Activated naive CD8-positive, alpha-beta T cell treated with anti-CD3 and anti-CD28 coated beads, Interleukin-2, amount 10 ng/mL, durations not matched to agents 7 days and 5 days (primary cell): ENCODE measurements at places on chromosomes 1 and 21. TPM values are rescaled to one million over a fixed set of nuclear protein-coding genes. Genes with fewer than 3 reads are reported as not detected.

LTN1 gene
- 27.4 TPM for total RNA-seq

STPG1 gene
- total RNA-seq: 8.6 TPM

RNASEL gene
- total RNA-seq: 11.4 TPM

TMEM79 gene
- 12.3 TPM for total RNA-seq

MMEL1 gene
- total RNA-seq: 3.0 TPM

NOS1AP gene
- total RNA-seq: not detected

ADGRB2 gene
- 0.75 TPM for total RNA-seq

GRCh38 chr1:47676311-47677054 is 238.6 kb downstream of the FOXD2 start:
- no peaks in the 10 kb centered on the region for H3K4me1 ChIP-seq
- H3K27me3 ChIP-seq: peaks cover 4% of the 10 kb centered on the region
- no peak for DNase-seq

DNA sequence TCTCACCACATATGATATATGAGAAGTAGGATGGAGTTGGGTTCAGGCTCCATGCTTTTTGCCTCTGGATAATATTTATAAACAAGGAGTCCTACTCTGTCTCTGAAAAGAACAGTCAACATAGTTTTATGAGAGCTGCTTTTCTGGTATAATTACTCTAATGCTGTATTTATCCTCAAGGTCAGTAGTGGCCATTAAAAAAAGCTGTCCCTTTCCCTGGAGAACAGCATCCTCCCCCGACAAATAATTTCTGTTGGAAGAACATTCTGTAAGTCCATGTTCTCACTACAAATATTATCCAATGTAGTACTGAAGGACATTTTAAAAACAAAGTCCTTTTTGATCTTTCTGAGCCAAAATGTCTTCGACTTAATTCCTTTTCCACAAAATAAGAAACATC is 9.0 kb upstream of the RGS5 start:
- H3K4me1 ChIP-seq: no peaks in the 10 kb centered on the region
- H3K36me3 ChIP-seq: no peaks in the 10 kb centered on the region
- H3K4me3 ChIP-seq: no peak overlapping the region

DNA sequence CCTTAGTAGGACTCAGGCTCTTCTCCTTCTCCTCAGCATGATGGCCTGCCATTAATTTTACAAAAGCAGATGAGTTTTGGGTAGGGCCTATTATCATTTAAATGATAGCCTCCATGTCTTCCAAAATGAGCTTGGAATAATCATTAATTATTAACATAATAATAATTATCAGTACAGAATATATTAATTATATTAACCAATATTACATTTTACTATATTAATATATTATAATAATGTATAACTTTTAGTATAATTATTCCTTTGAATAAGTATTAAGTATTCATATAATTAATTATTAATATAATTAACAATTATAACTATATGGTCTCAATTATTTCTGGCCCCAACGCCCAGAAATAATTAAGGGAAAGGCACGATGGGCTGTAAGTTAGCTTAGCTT is 318.6 kb upstream of the ADGRL4 start:
- H3K36me3 ChIP-seq: no peaks in the 10 kb centered on the region
- H3K4me1 ChIP-seq: no peaks in the 10 kb centered on the region
- H3K4me3 ChIP-seq: no peak overlapping the region
- H3K27ac ChIP-seq: no peak overlapping the region

DNA sequence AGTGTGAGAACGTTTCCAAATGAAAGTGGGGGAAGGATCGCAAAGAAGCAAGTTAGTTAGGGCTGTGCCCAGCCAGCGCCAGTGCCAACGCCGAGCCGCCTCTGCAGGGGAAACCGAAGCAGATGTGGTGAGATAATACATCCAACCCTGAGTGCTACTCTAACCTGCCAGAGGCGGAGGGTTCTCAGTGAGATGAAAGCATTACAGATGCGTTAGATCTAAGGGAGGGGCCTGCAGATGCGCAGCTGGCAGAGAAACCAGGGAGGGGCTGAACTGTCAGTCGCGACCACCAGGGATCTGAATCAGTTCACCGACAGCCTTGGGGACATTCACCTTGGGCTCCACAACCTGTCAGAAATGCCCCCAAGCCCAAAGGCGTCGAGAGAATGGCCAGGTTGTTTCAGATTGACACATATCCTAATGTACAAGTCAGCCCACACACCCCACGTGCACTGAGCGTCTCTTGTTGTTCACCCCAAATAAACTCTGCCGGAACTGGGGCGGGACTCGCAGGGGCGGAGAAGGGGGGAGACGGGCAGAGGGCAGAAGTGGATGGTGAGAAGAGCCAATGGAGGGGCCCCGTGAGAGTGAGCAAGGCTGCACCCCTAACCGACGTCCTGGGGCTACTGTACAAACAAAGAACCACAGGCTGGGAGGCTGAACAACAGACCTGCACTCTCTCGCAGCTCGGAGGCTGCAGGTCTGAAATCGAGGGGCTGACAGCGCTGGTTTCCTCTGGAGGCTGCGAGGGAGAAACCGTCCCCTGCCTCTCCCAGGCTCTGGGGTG is 8.7 kb upstream of the UMODL1 start:
- peak; percentile 81 for DNase-seq
- peaks cover 43% of the 10 kb centered on the region for H3K4me1 ChIP-seq
- H3K4me3 ChIP-seq: peak overlapping the region; percentile 87
- H3K27ac ChIP-seq: peak overlapping the region; percentile 96
- no peaks in the 10 kb centered on the region for H3K27me3 ChIP-seq
- no peaks in the 10 kb centered on the region for H3K36me3 ChIP-seq
